ENCODE measurements at places on chromosomes 7 and 10.

GRCh38 chr10:13788711-13789447 lies 202.1 kb downstream of the PRPF18 start:
- no peak for DNase-seq

DNA sequence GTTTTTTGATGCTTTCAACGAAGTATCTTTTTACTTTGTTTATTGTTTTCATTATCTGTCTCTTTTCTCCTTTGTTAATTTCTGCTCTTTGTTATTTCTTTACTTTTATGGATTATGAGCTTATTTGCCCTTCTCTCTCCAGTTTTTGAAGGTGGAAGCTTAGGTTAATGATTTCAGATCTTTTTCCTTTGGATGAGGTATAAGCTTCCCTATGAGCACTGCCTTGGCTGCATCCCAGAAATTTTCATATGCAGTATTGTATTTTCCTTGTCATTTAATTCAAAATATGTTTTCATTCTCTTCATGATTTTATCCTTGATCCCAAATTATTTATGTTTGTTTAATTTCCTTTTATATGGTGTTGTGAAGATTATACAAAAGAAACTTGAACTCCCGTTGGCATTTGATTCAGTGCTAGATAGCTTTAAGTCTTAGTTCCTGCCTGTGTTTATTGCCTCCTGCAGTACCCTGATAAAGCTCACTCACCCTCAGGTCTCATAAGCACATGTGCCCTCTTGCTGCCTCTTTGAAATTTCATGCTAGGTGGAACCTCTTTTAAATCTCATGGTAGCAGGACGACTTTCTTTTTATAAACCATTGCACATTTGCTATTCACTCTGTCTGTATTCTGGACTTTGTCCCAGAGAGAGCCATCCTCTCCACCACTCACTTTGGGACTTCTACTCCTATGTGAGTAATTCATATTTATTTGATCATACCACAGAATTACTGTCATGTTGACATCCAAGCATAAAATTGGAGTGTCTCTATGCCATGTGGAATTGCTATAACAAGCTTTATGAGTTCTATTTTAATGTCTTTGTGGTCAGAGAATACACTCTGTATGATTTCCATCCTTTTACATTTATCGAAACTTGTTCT lies 23.0 kb upstream of the CEP41 start:
- peak; percentile 63 for DNase-seq

GRCh38 chr10:24952143-24952706 lies at the start of gene PRTFDC1:
Gene PRTFDC1 (minus strand): TSS chr10:24952606. CDS start chr10:24952575, 31 bp downstream.
- peak; percentile 40 for DNase-seq

GRCh38 chr7:148622887-148623585 lies 32.5 kb downstream of the C7orf33 start:
- DNase-seq = no peak

- DNase-seq = no peak
These were observed 653.7 kb upstream of the ZWINT start for GRCh38 chr10:57014758-57015157.

- no peak for DNase-seq
These were observed 3.4 kb upstream of the CEP41 start for GRCh38 chr7:130444234-130444633.

- peak; percentile 61 for DNase-seq
These were observed 29.6 kb downstream of the STAM start for GRCh38 chr10:17673471-17674061.

DNA sequence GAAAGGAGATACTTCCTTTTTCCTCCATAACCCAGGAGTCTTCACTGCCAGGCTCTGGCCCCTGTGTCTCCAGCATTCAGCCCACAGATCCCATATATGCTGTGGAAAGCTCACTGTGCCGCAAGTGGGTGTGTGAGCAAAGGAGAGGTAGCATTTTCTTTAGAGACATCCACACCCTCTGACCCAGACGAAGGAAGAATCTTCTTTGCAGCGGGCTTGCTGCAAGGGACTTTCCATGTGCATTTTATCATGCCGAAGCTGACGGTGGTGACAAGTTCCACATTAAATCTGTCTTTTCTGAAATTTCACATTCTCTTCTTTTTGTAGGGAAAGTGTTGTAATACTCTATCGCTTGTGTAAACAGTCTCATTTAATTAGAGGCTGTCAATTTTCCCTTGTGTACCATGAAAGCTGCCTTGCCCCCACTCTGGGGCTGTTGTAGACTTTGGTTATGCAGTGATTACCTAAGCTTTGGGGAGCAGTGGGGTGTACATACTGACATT lies 409.5 kb downstream of the SUGCT start:
- DNase-seq = no peak

DNA sequence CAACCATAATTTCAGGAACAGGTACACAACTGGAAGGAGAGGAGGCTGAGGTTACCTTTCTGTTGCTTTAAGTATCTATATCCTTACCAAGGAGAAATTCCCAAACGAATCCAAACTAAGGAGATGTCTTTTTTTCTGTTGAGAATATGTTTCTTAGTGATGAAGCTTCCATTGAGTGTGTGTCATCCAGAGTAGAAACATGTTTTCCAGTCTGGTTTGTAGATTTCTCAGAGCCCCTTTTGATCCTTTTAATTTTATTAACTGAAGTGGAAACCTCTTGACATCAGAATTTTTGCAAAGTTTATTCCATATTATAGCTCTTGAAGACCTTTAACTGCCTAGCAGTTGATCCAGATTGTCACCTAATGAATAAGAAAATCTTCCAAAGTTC lies 207.1 kb upstream of the FERD3L start:
- DNase-seq = no peak

DNA sequence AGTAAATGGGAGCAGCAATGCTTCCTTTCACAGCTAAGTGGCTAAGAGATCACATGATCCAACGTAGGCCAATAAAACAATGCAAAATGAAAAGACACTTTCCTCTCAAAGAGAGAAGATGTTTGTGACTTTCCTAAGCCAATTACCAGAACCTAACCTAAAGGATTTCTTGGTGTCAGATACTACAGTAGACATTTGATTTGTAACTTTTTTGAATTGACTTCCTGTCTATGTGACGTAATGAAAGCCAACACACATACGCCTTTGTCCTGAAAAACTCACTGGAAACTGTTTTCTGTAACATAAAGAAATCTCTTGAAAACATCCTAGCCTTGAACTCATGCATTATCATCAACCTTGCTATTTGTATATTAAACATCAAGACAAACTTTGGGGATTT lies 417.1 kb downstream of the GPAM start:
- DNase-seq = no peak

- no peak for DNase-seq
These were observed 260.8 kb downstream of the DYNC1I1 start for GRCh38 chr7:96033009-96033598.

DNA sequence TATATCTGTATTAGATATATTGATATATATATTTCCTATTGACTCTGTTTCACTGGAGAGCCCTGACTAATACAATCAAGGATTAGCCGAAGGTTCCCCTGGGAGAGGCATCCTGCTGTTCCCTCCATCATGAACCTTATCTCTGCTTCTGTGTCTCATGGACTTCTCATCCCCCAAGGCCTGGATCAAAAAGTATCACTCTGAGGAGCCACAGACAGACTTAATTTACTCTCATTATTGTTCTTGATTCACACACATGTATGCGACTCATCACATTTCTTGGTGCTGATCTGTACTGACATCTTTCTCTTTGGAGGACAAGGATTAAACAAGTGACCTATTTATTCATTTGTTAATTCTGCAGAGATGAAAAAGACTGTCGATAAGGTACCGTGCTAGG lies 550.2 kb downstream of the KCNMA1 start:
- no peak for DNase-seq

GRCh38 chr10:86693721-86694369 lies 25.5 kb downstream of the LDB3 start:
- DNase-seq = peak; percentile 30

DNA sequence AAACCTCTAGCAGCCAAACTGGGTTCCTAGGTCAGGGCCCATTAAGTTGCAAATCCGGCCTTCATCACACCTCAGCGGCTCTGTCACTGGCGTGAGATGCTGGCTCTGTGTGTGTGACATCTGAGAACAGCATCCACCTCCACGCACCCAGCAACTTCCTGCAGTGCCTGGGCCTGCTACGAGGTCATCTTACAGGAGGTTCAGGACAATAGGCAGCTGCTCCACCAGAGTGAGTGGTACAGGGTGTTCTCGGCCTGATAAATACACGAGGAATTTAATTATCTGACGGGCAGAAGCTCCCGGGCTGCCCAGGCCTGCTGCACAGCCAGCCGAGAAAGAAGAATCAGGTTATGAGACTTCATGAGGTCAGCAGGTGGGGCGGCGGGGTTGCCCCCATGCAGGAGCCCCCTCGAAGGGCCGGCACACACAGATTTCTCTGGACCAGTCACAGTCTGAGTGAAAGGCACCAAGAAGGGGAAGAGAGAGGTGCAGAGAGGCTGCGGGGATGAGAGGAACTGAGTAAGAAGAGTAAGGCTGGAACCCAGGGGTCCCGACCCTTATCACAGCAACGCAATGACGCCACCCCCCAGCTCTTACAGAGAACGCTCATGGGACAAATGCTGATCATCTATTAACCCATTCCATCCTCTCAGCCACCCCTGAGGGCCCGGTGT lies 49.3 kb downstream of the CALML3 start:
- DNase-seq = no peak

- no peak for DNase-seq
These were observed 51.4 kb downstream of the RBM20 start for GRCh38 chr10:110695539-110695886.

DNA sequence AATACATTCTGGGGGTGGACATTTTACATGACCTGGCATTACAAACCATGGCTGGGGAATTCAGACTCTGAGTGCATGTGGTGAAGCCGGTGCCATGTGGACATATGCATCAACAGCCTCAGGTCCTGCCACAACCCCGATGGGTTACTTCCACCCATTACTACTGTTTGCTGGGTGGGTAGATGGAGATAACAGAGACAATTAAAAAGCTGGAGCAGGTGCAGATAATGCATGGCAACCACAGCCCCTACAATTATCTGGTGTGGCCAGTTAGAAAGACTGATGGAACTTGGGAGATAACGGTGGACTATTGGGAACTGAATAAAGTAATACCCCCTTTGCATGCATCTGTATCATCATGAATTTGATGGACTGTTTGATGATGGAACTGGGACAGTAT lies 21.6 kb upstream of the ADAMTS14 start:
- DNase-seq = no peak

GRCh38 chr10:15427843-15428414 lies 56.8 kb upstream of the FAM171A1 start:
- DNase-seq = peak; percentile 39

GRCh38 chr7:81871606-81872265 lies 101.9 kb upstream of the HGF start:
- DNase-seq = no peak

DNA sequence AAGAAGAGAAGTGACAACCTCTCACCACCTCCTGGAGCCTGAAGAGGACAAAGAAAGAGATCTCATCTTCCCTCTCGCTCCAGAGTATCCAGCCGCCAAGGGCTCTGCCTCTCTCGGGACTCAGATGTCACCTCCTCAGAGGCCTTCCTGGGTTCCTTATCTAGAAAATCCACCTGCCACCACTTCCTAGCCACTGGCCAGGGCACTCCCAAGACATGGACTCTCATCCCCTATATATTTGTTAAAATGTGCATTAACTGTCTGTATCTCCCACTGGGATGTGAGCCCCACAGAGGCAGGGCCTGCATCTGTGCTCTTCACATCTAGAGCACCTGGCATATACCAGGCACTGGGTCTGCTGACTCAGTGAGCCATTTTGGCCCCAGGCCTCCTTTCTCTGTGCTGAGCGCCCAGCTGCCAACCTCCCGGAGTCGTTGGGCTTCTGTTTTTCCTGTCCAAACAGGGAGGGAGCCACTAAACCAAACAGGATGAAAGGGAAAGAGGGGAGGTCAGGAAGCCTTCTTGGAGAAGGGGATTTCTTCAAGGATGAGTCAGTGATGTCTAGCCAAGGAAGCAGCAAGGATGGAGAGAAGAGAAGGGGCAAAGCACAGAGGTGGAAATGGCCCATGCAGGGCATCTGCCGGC lies 58.9 kb downstream of the KCNMA1 start:
- no peak for DNase-seq

Measured in erythroblast (primary cell).